Pancreas (tissue), 10 donors: ENCODE measurements at places on chromosomes 4 and X. TPM values are rescaled to one million over a fixed set of nuclear protein-coding genes. Genes with fewer than 3 reads are reported as not detected.

Gene SPIN4
- 1.3 TPM for total RNA-seq

Gene AKAP4
- not detected for total RNA-seq

Gene GPC3
- total RNA-seq = 2.4 TPM

Gene SLC6A8
- total RNA-seq = 11.8 TPM

Gene NPY1R
- total RNA-seq = 3.3 TPM

Gene GAGE1
- total RNA-seq = not detected
